Stimulated activated CD4-positive, alpha-beta T cell treated with anti-CD3 and anti-CD28 coated beads, Interleukin-15, amount 100 ng/mL, for 1 hour (primary cell): ENCODE measurements at places on chromosomes 12 and 14.

DNA sequence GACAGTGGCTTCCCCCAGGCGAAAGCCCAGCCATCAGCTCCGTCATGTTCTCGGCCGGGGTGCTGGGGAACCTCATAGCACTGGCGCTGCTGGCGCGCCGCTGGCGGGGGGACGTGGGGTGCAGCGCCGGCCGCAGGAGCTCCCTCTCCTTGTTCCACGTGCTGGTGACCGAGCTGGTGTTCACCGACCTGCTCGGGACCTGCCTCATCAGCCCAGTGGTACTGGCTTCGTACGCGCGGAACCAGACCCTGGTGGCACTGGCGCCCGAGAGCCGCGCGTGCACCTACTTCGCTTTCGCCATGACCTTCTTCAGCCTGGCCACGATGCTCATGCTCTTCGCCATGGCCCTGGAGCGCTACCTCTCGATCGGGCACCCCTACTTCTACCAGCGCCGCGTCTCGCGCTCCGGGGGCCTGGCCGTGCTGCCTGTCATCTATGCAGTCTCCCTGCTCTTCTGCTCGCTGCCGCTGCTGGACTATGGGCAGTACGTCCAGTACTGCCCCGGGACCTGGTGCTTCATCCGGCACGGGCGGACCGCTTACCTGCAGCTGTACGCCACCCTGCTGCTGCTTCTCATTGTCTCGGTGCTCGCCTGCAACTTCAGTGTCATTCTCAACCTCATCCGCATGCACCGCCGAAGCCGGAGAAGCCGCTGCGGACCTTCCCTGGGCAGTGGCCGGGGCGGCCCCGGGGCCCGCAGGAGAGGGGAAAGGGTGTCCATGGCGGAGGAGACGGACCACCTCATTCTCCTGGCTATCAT, 663 bp downstream of the PTGER2 start:
- DNase-seq: peak; percentile 11

- no peak for DNase-seq
Measured at GRCh38 chr12:118050972-118051910, 9.7 kb downstream of the WSB2 start.

GRCh38 chr14:61266891-61267740, 14.0 kb downstream of the TMEM30B start:
- DNase-seq: no peak

GRCh38 chr12:121424624-121424975, 24.7 kb downstream of the RNF34 start:
- DNase-seq: no peak

GRCh38 chr14:87034680-87035079, 958.3 kb downstream of the GALC start:
- no peak for DNase-seq

- DNase-seq: no peak
Measured at GRCh38 chr12:94255006-94255405, 106.6 kb downstream of the PLXNC1 start.

GRCh38 chr12:66290716-66291200, 11.5 kb upstream of the HELB start:
- no peak for DNase-seq

DNA sequence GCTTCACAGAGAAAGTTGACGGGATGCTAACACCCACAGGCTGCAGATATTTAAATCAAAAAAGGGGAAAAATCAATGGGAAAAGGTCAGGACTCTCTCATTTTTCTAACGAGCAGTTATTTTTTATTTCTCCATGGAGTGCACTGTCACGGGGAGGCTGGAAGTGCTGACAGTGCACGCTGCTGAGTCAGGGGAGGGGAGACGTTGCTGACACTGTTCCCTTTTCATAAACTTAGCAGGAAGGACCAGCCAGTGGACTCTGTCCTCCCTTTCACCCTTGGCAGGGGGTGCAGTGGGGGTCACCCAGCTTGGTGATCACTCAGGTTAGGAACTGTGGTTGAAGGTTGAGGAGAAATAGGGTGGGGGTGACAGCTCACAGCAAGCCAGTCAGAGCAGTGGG, 65.6 kb upstream of the FUT8 start:
- no peak for DNase-seq

GRCh38 chr14:24699052-24699451, 65.1 kb upstream of the GZMB start:
- no peak for DNase-seq

DNA sequence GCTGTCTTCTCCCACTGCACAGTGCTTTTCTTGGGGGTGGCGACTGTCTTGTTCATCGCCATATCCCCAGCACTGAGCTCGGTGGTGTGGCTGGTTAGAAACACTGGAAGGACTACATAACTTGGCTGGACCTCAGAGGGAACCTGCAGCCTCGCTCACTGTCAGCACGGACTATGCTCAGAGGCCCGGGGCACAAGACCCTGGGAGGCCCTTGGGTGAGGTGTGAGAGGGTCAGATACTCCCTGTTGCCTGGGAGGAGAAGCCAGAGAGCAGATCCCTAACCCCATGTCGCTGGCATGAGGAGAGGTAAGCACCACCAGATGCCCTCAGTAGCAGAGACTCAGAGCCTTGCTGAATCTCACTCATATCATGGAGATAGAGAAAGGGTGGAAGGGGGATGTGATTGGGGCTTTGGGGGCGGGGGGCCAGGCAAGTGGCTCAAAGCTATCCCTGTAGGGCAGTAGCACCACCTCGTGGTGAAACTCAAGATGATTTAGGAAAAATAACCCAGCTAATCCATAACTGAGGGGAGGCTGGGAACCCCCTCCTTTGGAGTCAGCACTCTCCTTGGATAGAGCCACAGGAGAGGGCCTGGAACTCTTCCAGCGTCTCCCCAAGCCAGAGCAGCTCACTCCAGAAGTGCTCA, 18.7 kb upstream of the HDAC7 start:
- DNase-seq: no peak

- no peak for DNase-seq
Measured at GRCh38 chr14:94599656-94600004, 12.6 kb upstream of the SERPINA3 start.
